Ovary (tissue), 10 donors: ENCODE measurements at places on chromosomes 1 and 21. TPM values are rescaled to one million over a fixed set of nuclear protein-coding genes. Genes with fewer than 3 reads are reported as not detected.

GRCh38 chr1:226424221-226425003, 16.5 kb upstream of the PARP1 start:
- no peaks in the 10 kb centered on the region for H3K36me3 ChIP-seq
- no peaks in the 10 kb centered on the region for H3K4me1 ChIP-seq
- H3K27ac ChIP-seq, result no peak overlapping the region
- H3K27me3 ChIP-seq, result no peaks in the 10 kb centered on the region
- no peak overlapping the region for H3K4me3 ChIP-seq
- no peak for DNase-seq

DNA sequence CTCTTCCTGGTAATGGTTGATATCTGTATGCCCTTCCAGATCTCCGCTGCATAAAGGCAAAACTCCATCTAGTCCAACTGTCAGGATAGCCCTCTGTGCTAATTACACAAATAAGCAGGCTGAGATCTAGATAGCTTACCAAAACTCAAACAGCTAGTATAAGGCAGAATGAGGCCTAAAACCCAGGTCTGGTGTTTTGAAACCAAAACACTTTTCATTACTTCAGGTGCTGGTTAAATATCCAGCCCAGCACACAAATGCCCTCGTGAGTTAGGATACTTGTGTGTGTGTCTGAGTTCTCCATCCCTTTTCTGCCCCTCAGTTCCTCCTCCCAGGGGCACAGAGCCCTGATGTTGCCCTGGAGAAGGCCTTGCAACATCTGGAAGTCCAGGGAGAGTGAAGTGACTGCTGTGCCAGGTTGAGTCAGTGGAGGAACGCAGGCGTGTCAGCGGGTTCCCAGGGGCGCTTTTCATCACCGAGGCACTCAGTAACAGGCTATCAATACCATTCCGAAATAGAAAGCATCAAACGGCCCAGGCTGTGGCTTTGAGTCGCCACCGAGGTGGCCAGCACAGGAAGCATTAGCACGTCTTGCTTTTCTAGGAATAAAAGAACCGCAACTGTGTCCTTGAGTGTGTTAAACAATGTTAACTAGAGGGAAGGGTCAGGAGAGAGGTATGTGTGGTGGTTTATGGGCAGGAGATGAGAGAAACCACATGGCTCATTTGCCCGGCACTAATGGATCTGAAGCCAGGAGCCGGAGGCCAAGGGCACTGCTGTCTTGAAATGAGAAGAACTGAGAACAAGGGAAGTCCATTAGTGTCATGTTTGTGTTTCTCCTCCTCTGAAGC, 90.7 kb upstream of the WLS start:
- no peaks in the 10 kb centered on the region for H3K36me3 ChIP-seq
- peak; percentile 66 for DNase-seq
- H3K4me3 ChIP-seq, result no peak overlapping the region
- H3K27ac ChIP-seq, result peak overlapping the region; percentile 73
- H3K27me3 ChIP-seq, result no peaks in the 10 kb centered on the region

DNA sequence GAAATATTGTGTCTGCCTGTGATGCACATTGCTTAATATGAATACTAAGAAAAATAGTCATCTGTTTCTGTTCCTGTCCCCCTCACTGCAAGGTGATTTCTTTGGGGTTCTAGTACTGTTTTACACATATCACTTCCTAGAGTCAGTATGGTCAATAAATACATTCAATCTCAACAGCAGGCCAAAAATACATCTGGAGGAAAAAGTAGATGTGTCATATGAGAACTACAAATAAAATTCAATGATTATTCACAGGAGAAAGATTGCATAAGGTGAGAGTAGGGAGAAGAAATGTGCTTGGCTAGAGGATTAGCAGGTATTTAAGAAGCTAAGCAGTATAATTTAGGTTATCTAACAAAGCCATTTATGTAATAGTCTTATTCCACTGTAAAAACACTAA, 45.3 kb upstream of the SAMSN1 start:
- no peaks in the 10 kb centered on the region for H3K4me1 ChIP-seq
- H3K36me3 ChIP-seq, result no peaks in the 10 kb centered on the region
- no peak overlapping the region for H3K27ac ChIP-seq
- H3K27me3 ChIP-seq, result no peaks in the 10 kb centered on the region
- no peak overlapping the region for H3K4me3 ChIP-seq

DNA sequence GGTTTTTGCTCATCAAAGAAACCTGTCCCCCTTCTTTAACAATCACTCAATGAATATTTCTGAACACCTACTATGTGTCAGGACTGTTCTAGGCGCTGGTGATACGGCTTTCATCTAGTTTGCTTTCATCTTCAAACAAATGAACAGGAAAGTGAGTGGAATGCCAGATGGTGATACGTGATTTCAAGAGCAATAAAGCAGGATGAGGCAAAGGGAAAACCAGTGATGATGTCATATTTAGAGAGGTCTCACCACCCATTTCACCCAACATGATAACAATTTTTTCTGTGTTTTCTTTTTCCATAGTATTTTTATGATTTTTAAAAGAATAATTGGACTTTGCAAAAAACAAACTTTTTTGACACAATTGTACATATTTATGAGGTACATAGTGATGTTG, 11.3 kb upstream of the SLC6A17 start:
- no peaks in the 10 kb centered on the region for H3K27me3 ChIP-seq
- no peak overlapping the region for H3K4me3 ChIP-seq
- no peaks in the 10 kb centered on the region for H3K4me1 ChIP-seq

GRCh38 chr1:21189906-21190500, 13.3 kb upstream of the EIF4G3 start:
- no peaks in the 10 kb centered on the region for H3K4me1 ChIP-seq
- H3K4me3 ChIP-seq, result no peak overlapping the region
- H3K27ac ChIP-seq, result no peak overlapping the region
- H3K36me3 ChIP-seq, result no peaks in the 10 kb centered on the region

DNA sequence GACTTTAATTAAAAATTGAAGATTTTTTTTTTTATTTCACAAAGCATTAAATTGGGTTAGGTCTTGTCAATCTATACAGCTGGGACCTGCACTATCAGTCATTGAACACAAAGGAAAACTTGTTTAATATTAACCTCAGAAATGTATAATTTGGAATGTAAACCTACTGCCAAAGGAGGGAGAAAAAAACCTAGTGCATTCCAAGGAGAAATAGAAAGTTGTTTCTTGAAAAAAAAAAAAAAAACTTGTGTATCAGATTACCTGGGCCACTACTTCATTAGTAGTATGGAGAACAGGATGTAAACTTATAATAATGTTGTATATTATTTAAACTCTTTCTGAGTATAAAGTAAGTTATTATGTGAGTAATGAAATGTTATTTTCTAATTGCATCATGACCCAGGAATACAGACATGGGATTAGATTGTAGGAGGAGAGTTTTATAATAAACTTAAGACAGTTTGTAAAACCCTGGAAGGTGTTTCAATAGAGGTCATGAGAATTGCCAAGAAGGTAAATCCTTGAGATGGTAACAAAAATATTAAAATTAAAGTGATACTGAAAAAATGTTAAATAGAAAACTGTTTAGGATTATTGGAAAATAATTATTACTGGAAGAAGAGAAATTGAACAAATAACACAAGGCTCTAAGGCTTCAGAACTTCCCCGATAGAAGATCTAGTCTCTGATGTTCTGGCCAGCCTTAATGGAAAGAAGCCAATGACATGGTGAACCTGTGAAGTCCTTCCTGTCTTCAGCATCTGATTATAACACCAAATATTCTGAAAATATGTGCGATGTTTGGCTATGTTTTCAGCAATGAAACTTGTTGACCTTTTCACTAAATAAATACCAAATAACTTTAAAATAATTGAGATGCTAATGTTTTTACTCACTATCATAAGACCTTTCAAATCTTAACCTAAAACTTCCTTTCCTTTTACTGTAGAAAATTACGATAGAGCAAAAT, 412.8 kb upstream of the LYPLAL1 start:
- no peak for DNase-seq
- no peak overlapping the region for H3K27ac ChIP-seq
- H3K36me3 ChIP-seq, result no peaks in the 10 kb centered on the region
- no peaks in the 10 kb centered on the region for H3K4me1 ChIP-seq
- no peak overlapping the region for H3K4me3 ChIP-seq

GRCh38 chr1:221782477-221782876, 40.6 kb upstream of the DUSP10 start:
- H3K4me1 ChIP-seq, result no peaks in the 10 kb centered on the region
- H3K4me3 ChIP-seq, result no peak overlapping the region
- DNase-seq, result no peak
- H3K27me3 ChIP-seq, result no peaks in the 10 kb centered on the region
- H3K27ac ChIP-seq, result no peak overlapping the region

DNA sequence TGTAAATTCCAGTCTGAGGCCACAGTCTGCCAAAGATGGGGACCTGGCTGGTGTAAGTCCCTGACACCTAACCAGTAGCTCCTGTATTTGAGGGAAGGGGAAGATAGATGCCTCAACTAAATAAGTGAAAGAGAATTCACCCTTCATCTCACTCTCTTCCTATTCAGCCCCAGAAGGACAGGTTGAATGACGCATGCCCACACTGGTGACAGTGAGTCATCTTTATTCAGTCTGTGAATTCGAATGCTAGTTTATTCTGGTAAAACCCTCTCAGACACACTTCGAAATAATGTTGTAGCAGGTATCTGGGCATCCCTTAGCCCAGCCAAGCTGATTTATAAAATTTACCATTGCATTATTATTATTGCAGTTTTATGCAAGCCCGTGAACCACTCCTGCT, 617.0 kb upstream of the PRMT6 start:
- no peaks in the 10 kb centered on the region for H3K4me1 ChIP-seq
- DNase-seq, result no peak
- H3K27ac ChIP-seq, result no peak overlapping the region
- no peaks in the 10 kb centered on the region for H3K27me3 ChIP-seq

- no peak overlapping the region for H3K27ac ChIP-seq
- DNase-seq, result peak; percentile 54
- H3K36me3 ChIP-seq, result no peaks in the 10 kb centered on the region
- H3K27me3 ChIP-seq, result no peaks in the 10 kb centered on the region
- no peak overlapping the region for H3K4me3 ChIP-seq
These were observed 6.9 kb upstream of the A3GALT2 start for GRCh38 chr1:33327587-33328325.

- H3K4me1 ChIP-seq, result no peaks in the 10 kb centered on the region
- no peak for DNase-seq
These were observed 136.6 kb downstream of the PROX1 start for GRCh38 chr1:214124281-214124805.

DNA sequence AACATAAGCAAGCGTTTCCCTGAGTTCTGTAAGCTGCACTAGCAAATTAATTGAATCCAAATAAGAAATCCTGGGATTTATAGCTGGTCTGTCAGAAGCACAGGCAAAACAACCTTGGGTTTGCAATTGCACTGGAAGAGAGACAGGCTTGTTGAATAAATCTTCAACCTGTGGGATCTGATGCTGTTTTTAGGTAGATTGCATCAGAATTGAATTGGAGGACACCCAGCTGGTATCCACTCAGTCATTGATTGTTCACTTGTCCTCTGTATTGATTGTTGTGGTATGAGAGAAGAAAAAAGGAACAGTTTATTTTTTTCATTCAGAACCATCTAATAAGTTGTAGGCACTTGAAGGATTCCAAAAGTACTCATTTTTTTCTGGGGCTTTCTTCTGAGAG, 497.4 kb downstream of the SIPA1L2 start:
- H3K4me1 ChIP-seq, result no peaks in the 10 kb centered on the region
- no peaks in the 10 kb centered on the region for H3K36me3 ChIP-seq
- no peak overlapping the region for H3K27ac ChIP-seq
- no peaks in the 10 kb centered on the region for H3K27me3 ChIP-seq
- no peak for DNase-seq
- no peak overlapping the region for H3K4me3 ChIP-seq

DNA sequence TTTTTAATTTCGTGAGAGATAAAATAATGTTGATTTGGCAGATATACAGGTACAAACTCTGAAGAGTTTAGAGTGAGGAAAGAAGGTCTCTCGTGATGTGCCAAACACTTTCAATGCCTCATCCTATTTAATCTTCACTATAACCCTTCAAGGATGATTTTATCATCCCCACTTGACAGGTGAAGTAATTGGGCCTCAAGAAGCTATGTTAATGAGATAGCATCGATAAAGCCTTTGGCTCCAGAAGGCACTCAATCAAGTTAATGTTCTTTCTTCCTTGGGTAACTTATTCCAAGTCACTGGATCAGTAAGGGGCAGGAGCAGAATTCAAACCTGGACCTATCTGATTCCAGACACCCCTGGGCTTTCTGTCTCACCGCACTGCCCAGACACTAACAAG, 7.2 kb downstream of the LMOD1 start:
- peak overlapping the region; percentile 33 for H3K27ac ChIP-seq
- H3K36me3 ChIP-seq, result no peaks in the 10 kb centered on the region
- no peaks in the 10 kb centered on the region for H3K27me3 ChIP-seq
- H3K4me1 ChIP-seq, result peaks cover 17% of the 10 kb centered on the region

DNA sequence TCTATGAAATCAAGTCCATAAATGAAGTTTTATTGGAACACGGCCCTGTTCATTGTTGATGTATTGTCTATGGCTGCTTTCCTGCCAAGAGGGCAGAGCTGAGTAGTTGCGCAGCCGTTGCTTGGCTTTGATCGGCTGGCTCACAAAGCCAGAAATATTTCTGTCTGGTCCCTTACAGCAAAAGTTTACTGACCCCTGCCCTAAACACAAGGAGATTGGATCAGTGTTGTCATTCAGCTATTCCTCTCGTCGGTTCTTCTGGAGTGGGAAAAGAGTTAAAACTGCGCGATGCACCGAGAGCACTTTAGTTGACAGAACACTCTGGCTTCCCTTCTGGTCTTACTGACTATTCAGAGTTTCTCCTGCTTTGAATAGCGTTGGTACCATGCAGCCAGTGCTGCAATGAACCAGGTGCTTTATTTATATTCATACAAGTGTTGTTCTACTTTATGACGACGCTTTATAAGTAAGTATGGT, 868 bp downstream of the ZBTB40 start:
- DNase-seq, result peak; percentile 44
- peak overlapping the region; percentile 86 for H3K4me3 ChIP-seq
- H3K4me1 ChIP-seq, result peaks cover 8% of the 10 kb centered on the region
- no peaks in the 10 kb centered on the region for H3K36me3 ChIP-seq
- H3K27ac ChIP-seq, result peak overlapping the region; percentile 93

DNA sequence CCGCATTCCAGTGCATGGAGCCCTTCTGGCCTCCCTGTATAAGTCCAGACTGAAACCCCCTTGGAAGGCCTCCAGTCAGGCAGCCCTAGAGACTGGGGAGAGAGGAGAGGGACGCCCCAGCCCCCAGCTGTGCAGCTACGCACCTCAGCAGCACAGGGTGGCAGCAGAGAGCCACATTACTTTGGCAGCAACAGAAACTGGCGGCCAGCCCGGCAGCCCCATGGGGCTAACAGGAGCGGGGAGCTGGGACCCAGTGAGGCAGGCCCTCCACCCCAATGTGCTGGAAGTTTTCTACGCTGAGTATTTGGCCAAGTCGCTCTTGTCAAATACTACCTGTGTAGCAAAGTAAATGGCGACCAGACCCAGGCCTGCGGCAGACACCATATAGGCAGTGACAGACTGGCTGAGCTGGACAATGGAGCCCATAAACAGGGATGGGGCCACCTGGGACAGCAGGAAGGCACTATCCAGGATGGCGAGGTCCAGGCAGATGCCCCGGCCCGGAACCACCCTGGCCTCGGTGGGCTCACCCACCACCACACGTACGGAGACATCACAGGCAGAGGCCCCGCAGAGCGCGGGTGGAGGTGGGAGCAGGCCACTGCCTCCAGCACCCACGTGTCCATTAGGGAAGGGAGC, 21.2 kb downstream of the SLC45A3 start:
- H3K36me3 ChIP-seq, result no peaks in the 10 kb centered on the region
- no peak overlapping the region for H3K4me3 ChIP-seq
- H3K27me3 ChIP-seq, result no peaks in the 10 kb centered on the region
- H3K4me1 ChIP-seq, result peaks cover 3% of the 10 kb centered on the region
- no peak overlapping the region for H3K27ac ChIP-seq

The AIRE gene
- total RNA-seq, result not detected

The SELL gene
- 0.56 TPM for total RNA-seq

The RHOU gene
- total RNA-seq, result 67.4 TPM

The FCMR gene
- total RNA-seq, result 0.60 TPM

The FNBP1L gene
- total RNA-seq, result 17.1 TPM

The LCE6A gene
- not detected for total RNA-seq

The OR6K3 gene
- total RNA-seq, result not detected

The RNU1-2 gene
- 3,807 TPM for total RNA-seq

The RNF186 gene
- not detected for total RNA-seq

The MCOLN3 gene
- total RNA-seq, result 5.0 TPM
